Heart left ventricle (tissue), 16 donors: ENCODE measurements at places on chromosomes 7 and 10. TPM values are rescaled to one million over a fixed set of nuclear protein-coding genes. Genes with fewer than 3 reads are reported as not detected.

GRCh38 chr10:77005871-77006270 is 631.7 kb downstream of the KCNMA1 start:
- no peaks in the 10 kb centered on the region for H3K27me3 ChIP-seq
- H3K4me1 ChIP-seq = peaks cover 6% of the 10 kb centered on the region
- H3K36me3 ChIP-seq = no peaks in the 10 kb centered on the region
- no peak overlapping the region for H3K27ac ChIP-seq
- DNase-seq = no peak

DNA sequence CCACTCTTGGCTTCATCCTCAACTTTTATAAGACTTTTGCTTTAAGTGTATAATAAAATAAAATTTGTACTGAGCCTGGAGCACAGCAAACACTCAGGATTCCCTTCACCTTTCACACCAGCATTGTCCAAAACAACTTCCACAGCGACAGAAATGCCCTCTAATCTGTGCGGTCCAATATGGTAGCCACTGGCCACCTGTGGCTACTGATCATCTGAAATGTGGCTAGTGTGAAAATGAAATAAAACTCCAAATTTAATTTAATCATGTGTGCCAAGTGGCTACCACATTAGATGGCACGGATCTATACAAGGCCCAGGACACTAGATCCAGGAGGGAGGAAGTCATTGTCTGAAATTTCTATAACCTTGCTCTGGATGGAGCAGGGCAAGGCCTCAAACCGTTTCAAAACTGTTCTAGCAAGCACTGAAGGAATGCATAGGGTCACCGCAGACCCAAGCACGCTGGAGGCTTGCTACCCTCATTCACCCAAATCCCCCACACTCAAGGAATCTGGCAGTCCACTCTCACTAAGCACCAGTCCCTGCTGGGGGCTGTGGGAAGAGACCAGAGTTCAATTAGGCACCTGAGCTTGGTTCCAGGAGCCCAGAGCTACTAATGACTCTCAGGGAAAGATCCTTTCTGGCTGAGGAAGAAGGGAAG is 6.3 kb upstream of the MYO1G start:
- H3K4me1 ChIP-seq = peaks cover 25% of the 10 kb centered on the region
- DNase-seq = no peak

Gene OR2A1
- not detected for total RNA-seq

Gene GATA3
- 1.3 TPM for total RNA-seq

Gene SPDYE16
- not detected for total RNA-seq

DNA sequence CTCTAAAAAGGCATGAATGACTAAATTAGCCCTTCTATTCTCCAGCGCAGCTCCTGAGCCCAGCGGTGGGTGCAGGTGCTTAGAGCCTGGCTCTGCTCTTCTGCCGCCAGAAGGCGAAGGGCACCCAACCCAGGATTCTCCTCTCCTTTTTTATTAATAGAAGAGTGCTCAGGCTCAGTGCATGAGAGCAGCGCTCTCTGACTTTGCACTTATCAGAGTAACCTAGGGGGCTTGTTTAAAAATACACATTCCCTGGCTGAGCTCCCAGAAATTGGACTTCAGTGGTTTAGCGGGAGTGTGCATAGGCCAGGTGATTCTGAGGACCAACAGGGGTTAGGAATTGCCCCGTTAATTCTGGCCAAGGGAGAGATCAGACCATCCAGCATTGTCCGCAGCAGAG is 1.7 kb upstream of the PFKP start:
- peak overlapping the region; percentile 86 for H3K4me3 ChIP-seq
- H3K4me1 ChIP-seq = no peaks in the 10 kb centered on the region
- no peaks in the 10 kb centered on the region for H3K36me3 ChIP-seq
- H3K27ac ChIP-seq = peak overlapping the region; percentile 96

Gene NXPH1
- not detected for total RNA-seq

Gene PHKG1
- total RNA-seq = 21.8 TPM

Gene H2BK1
- total RNA-seq = not detected

DNA sequence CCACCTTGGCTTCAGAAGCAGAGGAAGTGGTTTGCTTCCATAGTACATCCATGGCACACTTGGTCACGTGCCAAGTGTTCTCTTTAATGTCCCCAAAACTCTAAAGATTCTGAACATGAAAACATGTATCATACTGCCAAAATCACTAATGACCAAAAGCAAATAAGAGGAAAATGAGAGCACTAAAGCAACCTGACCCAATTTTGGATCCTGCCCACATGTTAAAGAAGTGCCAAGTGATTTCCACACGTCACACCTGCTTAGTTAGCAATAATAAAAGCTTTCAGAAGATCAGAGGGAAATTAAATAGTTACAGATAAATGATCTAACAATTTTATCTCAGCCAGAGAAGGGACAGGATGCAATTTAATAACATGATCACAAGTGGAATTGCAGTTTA is 1170.0 kb downstream of the XPNPEP1 start:
- no peak for DNase-seq
- no peak overlapping the region for H3K4me3 ChIP-seq
- no peak overlapping the region for H3K27ac ChIP-seq
- H3K36me3 ChIP-seq = no peaks in the 10 kb centered on the region
- H3K4me1 ChIP-seq = no peaks in the 10 kb centered on the region

DNA sequence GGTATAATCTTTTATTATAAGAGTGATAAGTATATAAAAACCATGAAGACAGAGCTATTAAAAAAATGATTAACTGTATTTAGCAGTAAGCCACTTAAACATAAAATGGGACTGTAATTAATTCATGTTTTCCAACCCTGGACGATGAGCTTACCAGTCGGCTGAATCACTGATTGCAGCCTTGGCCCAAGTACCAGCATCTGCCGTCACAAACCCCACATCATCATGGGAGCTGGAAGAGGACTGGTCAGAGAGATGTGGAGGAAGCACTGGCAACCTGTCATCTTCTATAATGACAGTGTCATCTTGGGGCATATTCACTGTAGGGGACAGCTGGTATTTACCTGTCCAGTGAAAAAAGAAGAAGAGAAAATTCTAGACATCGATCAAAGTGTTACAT is 473.6 kb downstream of the PARD3 start:
- no peaks in the 10 kb centered on the region for H3K36me3 ChIP-seq
- H3K4me1 ChIP-seq = no peaks in the 10 kb centered on the region
- no peak for DNase-seq
- no peak overlapping the region for H3K4me3 ChIP-seq
- H3K27ac ChIP-seq = no peak overlapping the region

GRCh38 chr7:28629216-28629842 is 217.0 kb downstream of the CREB5 start:
- H3K4me1 ChIP-seq = peaks cover 28% of the 10 kb centered on the region
- H3K27me3 ChIP-seq = no peaks in the 10 kb centered on the region
- no peaks in the 10 kb centered on the region for H3K36me3 ChIP-seq

DNA sequence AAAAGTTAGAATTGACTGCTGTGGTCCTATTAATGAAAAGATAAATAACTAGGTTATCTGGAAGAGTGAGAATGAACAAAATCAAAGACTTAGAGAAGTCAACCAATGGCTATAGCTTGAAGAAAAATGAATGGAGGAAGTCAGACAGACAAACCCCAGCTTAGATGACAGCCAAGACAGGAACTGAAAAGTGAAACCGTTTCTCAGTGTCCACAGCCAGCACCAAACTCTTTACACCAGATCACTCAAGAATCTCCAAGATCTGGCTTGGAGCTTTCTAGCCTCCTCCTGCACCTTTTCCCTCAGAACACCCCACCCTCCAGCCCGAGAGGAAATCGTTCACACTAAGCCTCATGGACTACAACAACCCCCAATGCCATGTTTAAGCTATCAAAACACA is 167.0 kb downstream of the SFMBT2 start:
- H3K36me3 ChIP-seq = no peaks in the 10 kb centered on the region
- no peak overlapping the region for H3K27ac ChIP-seq
- H3K4me1 ChIP-seq = no peaks in the 10 kb centered on the region
- no peaks in the 10 kb centered on the region for H3K27me3 ChIP-seq

DNA sequence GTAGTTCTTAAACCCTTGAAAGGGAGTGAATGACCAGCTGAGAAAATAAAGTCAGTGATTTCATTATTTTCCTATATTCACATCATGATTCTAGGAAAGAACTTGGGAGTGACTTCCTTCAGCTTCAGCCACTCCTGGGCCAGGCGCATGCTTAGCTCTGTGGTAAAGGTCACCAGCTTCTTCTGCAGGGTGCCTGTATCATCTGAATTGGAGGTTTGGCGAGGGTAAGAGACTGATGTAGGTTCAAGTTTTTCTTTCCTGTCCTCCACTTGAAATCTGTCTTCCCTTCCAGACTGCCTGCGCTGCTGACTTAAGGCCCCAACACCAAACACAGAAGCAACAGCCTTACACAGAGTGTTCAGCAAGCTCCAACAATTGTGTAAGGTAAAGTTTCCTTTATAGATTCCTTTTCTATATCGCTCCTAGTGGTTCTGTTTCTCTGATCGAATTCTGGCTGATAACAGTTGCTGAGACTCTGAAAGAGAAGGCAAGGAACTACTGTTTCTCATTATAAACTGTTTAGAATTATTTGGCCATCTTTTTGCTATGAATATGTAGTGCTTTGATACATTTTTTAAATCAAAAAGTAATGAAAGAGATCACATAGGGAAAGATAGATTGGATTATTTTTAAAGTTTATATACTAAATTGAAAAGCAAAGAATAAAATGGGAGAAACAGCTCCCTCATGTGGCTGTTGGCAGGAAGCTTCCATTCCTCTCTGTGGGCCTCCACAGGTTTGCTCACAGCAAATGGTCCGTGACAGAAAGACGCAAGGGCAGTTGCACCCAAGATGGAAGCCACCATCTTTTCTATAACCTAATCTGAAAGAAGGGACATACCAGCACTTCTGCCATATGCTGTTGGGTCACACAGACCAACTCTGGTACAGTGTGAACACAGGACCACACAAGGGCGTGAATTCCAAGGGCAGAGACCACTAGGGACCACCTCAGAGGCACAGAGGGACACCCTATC is 14.0 kb downstream of the GATAD1 start:
- H3K27me3 ChIP-seq = no peaks in the 10 kb centered on the region
- no peak for DNase-seq
- no peak overlapping the region for H3K27ac ChIP-seq
- H3K4me1 ChIP-seq = no peaks in the 10 kb centered on the region
- no peak overlapping the region for H3K4me3 ChIP-seq

DNA sequence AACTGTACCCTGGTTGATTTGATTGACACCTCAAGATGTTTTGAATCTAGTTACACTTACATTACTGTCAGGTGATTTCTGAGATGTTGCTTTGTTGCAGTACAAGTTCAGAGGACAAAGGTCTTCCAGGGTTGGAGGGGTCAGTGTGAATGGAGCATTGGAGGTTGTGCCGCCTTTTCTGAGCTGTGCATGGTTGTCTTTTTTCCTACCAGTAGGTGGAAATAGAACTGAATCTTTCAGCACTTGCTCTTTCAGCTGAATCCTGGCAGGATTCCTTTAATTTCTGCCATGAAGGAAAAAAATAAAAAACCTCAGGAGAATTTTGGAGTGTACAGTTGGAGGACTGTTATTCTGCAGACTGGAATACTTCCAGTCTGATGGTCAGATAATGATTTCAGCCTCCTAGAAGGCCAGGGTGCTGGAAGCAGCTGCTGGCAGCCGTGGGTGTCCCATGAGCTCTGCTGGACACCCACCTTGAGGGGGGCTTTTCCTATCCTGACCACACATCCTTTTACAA is 82.7 kb downstream of the PLCE1 start:
- DNase-seq = no peak
- peaks cover 8% of the 10 kb centered on the region for H3K4me1 ChIP-seq
- no peak overlapping the region for H3K27ac ChIP-seq
- no peaks in the 10 kb centered on the region for H3K27me3 ChIP-seq

GRCh38 chr10:131587976-131588680 is 276.6 kb upstream of the TCERG1L start:
- H3K36me3 ChIP-seq = no peaks in the 10 kb centered on the region
- no peaks in the 10 kb centered on the region for H3K4me1 ChIP-seq
- no peak overlapping the region for H3K4me3 ChIP-seq
- peaks cover 6% of the 10 kb centered on the region for H3K27me3 ChIP-seq

DNA sequence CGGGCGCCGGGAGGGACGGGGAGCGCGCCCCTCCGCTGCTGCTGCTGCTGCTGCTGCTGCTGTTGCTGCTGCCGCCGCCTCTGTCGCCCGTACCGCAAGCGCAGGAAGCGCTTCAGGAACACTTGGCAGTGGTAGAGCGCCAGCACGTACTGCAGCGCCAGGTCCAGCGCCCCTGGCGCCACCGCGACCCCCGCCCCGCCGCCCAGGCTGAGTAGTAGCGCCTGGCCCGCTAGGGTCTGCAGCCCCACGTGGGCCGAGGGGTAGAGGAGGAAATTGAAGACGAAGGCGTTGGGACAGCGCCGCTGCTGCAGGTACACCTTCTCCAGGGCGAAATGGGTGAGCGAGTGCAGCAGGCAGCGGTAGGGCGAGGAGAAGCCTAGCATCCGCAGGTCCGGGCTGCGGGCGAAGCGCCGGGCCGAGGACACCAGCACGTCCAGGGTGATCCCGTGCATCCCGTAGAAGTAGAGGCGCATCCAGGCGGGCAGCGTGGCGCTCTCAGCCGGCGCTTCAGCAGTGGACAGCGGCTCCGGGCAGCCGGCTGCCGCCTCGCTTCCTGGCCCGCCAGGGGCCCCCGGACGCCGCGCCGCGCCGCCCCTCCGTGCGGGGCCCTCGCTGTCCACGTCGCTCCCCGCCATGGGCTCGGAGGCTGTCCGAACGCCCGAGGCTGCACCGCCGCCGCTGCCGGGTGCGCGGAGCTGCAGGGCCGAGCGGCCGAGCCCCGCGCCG is at the start of gene TMEM229A:
Gene TMEM229A, minus strand, starts transcription at position 699 of the 726 bp plus-strand sequence. Its CDS starts 64 bp downstream, at position 635.
- no peaks in the 10 kb centered on the region for H3K36me3 ChIP-seq
- peaks cover 15% of the 10 kb centered on the region for H3K4me1 ChIP-seq
- H3K27ac ChIP-seq = no peak within 1 kb of the TSS
- peak within 1 kb of the TSS; percentile 60 for H3K4me3 ChIP-seq
- H3K27me3 ChIP-seq = peaks cover 25% of the 10 kb centered on the region

DNA sequence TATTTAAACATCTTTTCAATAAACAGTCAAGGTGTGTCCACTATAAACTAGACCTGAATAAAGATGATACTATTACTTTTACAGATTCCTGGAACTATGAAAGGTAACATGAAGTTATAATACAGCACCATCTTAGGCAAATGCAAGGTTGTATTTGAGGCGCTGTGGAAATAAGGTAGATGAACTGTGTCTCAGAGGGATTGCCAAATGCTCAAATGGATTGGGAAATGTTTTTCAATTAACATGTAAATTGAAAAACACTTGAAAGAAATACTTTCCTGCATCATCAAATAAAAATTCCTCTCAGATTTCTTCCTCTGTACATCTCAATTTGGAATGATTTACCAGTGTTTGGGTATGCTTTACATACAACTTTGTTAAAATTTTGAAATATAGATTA is 139.4 kb downstream of the DKK1 start:
- H3K27ac ChIP-seq = no peak overlapping the region
- no peaks in the 10 kb centered on the region for H3K36me3 ChIP-seq
- no peak overlapping the region for H3K4me3 ChIP-seq

DNA sequence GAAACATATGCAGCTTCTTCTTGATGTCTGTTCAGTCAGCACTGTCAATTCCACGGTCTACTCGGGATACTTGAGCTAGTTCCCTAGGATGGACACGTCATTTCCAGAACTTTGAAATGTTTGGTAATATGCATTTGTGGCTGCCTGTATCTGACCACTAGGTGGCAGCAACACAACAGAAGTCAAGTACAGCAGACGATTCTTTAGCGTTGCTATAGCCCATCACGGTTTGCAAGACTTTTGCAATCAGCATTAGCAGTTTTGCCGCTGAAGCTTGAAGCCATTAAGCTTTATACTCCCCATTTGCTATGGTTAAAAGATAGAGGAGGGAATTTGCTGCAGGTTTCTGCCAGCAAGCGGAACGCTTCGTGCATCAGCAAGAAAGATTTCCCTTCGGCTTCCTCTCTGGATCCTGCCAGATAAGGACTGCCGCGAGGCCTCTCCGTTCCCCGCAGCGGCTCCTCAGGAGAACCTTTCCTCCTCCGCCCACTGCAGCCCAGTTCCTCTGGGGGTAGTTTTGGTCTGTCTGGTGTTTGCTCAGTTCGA is 63.5 kb downstream of the ABCC2 start:
- no peaks in the 10 kb centered on the region for H3K36me3 ChIP-seq
- peak overlapping the region; percentile 46 for H3K4me3 ChIP-seq
- no peaks in the 10 kb centered on the region for H3K4me1 ChIP-seq
- peak; percentile 71 for DNase-seq
- H3K27ac ChIP-seq = no peak overlapping the region
